ENCODE measurements at places on chromosomes 1 and 21.

- DNase-seq, result no peak
These were observed 7.0 kb upstream of the TNFRSF1B start for GRCh38 chr1:12159816-12160215.

GRCh38 chr1:156860113-156860627, 495 bp upstream of the NTRK1 start:
- peak; percentile 59 for DNase-seq

GRCh38 chr1:245054105-245054504, 100.7 kb upstream of the KIF26B start:
- no peak for DNase-seq

DNA sequence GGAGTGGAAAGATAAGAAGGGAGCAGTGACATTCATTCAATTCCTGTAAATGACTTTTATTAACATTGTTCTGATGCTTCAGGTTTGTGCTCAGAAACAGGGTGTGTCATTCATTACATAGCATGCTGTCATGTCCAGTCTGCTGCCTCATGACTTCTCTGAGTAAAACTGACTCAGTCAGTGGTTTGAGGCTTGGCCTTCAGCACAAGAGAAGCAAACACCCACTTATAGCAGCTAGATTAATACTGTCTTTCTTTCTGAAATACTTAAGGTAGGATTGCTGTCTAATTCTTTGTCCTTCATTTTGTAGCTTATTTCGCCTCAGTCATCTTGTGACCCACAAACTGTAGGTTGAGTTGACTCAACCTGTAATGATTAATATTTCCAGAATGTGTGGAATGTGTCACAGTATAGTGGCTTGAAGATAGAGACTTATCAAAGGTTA, 32.9 kb downstream of the RASAL2 start:
- no peak for DNase-seq

GRCh38 chr1:2789164-2789985, 12.1 kb downstream of the TTC34 start:
- DNase-seq, result no peak

GRCh38 chr1:19395678-19396192, 83.6 kb downstream of the SLC66A1 start:
- DNase-seq, result no peak

- no peak for DNase-seq
These were observed 16.2 kb downstream of the LRRC8D start for GRCh38 chr1:89837036-89837481.

DNA sequence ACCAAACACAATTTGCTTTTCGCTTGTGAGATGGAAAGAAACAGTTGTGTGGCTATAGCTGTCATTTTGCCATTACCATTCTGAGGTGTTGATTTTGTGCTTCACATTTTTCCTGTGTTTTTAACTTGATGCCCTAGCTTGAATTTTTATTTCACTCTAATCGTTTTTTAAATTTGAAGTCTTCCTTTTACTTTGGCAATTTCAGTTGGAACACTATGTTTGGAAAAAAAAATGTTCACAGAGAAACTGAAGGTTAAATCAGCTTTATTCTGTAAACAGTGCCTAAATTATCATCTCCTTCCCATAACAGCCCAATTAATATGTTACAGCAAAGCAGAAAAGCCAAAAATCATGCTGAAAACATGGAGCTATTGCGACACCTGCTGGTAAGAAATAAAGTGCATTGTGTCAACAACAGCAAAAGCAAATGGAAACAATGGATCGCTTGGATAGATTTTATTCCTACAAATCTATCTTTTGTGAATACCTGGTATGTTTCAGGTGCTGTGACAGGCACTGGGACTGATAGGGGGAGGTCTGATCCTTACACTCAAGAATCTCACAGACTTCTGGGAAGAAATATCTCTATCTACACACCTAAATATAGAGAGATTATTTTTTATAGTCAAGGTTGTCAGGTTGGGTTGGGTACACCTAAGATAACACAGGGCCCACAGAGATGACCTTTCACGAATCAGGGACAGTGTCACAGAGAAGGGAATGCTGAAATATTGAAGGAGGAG, 16.2 kb upstream of the ERICH3 start:
- DNase-seq, result peak; percentile 68

DNA sequence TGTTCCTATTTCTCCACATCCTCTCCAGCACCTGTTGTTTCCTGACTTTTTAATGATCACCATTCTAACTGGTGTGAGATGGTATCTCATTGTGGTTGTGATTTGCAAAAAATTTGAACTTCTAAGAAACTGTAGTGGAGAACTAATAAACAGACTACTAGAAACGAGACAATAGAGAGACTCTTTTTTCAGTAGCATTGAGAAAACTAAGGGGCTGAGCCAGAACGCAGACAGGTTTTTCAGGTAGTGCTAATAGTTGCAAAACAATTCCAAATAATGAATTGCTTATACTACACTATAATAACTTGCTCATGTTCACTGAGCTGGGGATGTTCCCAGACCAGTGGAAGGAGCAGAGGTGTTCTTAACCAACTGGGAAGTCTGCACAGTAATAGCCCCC, 98.8 kb upstream of the DPH5 start:
- DNase-seq, result no peak

DNA sequence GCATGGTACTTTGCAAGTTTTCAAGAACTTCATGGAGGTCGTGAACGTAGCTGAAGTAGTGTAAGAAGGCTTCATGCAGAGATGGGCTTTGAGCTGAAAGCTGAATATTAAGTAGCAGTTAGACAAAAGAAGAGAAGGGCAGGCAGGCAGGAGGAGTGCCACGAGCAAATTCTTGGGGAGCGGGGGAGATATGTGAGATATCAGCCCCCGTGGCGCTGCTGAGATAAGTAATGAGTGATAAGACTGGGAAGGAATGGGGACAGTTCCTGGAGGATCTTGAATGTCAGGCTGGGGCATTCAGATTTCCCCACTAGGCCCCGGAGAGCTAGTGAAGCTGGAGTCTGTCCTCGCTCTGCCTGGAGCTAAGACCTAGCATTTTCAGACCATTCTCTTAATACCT, 27.9 kb upstream of the KIRREL1 start:
- DNase-seq, result no peak

DNA sequence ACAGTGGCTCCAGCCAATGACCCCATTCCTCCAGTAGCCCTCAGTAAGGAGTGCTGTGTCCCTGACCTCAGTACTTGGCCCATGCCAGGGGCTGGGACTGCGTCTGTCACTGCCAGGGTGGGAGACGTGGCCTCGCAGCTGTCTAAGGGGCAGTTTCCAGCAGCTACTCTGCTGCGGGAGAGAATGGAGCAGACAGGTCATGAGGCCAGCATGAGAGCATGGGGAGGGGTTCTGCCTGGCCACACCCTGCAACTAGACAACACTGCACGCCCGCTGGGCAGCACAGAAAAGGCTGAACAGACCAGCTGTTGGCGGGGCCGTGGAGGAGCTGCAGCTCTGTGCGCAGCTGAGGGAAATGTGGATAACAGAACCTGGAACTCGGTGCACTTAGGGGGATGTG, 91.6 kb upstream of the COL6A1 start:
- DNase-seq, result no peak

GRCh38 chr1:153849487-153850185, 73.1 kb downstream of the GATAD2B start:
- DNase-seq, result peak; percentile 88

GRCh38 chr1:109881906-109882287, 28.8 kb upstream of the CSF1 start:
- DNase-seq, result no peak

DNA sequence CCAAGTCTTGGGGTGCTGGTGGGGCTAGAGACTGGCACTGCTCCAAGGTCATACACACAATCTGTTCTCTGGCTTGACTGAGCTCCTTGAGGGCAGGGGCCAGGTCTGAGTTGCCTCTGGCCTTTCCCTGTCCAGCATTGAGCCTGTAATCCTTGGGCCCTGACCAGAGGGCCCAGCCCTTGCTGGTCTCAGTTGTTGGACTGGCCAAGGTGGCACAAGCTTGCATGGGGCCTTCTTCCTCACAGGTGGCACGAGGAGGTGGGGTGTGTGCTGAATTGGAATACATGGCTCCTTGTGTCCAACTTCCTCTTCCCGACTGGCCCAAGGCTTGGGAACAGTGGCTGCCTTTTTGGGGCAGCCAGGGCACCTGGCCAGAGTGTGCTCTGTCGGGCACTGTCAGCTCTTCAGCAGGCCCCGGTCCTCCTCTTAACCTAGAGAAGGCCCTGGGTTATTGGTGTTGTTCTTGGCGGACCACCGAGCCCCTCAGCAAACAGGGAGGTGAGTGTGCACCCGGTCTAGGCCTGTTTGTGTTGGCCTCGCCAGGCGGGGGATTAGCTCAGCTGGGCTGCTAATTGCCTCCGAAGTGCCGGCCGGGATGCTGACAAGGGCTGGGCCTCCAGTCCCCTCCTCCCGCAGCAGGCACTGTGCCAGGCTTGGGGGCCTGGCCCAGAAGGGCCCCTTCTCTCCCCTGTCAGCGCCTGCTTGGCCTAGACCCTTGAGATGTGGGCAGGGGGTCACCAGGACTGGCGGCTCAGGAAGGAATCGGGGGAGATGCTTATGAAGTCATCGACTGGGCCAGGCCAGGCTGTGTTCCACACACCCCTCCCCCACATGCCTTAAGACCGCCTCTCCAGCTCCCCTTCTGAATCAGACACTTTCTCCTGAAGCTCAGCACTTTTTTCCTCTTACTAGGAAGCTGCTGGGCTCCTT, 28.5 kb downstream of the WNT4 start:
- no peak for DNase-seq

- no peak for DNase-seq
These were observed 82.3 kb downstream of the SSBP3 start for GRCh38 chr1:54323921-54324250.

- no peak for DNase-seq
These were observed 425.9 kb downstream of the KIF26B start for GRCh38 chr1:245580651-245581050.

DNA sequence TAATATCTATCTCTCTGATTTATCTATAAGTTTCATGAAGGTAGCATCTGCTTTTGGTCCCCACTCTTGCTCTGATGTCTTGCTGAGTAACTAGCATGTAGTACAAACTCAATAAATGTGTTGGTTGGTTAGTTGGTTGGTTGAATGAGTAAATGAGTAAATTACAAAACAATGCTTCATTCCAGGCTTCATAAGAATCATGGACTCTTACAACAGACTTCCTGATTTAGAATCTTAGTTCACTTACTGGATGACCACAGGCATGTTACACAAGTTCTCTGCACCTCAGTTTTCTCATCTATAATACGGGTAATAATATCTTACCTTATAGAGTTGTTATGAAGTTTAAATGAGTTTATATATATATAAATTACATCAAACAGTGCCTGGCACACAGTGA, 98.6 kb downstream of the ZNF281 start:
- no peak for DNase-seq

GRCh38 chr1:187275985-187276575, 447.3 kb downstream of the PLA2G4A start:
- no peak for DNase-seq

- no peak for DNase-seq
These were observed 2.7 kb downstream of the DHRS3 start for GRCh38 chr1:12615159-12615864.

DNA sequence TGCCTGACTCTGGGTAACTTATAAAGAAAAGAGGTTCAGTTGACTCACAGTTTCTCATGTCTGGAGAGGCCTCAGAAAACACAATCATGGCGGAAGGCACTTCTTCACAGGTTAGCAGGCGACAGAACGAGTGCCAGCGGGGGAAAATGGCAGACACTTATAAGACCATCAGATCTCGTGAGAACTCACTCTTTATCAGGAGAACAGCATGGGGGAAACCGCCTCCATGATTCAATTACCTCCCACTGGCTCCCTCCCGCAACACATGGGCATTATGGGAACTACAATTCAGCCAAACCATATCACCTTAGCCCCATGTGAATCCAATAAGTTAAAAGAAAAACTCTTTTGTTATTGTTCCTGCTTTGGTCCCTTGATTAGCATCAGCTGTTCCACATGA, 725.2 kb downstream of the LRRIQ3 start:
- DNase-seq, result no peak

DNA sequence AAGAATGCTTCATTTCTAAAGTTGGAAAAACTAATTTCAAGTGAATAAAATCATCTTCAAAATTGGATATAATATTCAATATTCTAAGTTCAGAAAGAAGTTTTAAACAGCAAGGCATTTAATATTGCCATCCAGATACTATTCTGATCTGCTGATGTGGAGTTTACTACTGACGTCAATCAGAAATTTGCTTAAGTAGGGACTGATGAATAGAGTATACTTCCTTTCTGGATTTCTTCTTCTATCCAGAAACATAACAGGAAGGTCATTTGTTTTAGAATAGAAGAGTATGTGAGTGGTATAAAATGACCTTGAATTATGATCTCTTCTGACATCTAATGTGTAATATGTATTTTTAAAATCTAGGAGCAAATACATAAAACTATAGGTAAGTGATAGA, 308.1 kb upstream of the ADGRL2 start:
- DNase-seq, result no peak

DNA sequence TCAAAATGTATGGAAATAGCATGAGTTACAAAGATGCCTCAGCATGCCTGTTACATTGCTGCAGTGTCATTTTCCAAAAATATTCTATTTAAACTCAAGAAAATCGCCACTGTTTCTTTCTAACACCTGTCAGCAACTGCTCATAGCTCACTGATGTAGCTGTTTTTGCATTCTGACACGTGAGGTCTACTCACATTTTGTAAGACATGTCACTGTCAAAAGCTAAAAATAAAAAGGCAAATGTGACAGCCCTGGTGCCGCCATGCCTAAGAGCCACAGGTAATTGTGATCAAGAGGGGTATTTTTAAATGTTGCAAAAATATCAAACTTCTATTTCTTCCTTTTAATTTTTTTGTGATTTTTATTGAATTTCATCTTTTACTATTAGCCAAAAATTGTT, 556.2 kb upstream of the TMPRSS15 start:
- no peak for DNase-seq

DNA sequence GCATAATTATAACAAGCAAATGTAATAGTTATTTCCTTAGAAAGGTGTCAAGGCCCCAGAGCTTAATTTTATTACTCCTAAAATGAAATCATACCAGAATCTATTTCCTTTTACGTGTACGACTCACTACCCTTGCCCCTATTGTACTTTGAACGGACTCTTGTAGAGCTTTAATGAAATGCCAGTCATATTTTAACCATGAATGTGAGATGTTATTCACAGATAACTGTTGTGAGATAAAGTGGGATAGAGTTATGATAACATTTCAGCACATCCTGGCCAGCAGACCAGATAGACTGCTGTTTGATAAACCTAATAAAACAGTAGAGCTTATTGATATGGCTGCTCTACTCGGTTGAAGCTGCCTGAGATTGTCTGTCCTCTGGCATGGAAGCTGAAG, 500.8 kb upstream of the PBX1 start:
- DNase-seq, result no peak

DNA sequence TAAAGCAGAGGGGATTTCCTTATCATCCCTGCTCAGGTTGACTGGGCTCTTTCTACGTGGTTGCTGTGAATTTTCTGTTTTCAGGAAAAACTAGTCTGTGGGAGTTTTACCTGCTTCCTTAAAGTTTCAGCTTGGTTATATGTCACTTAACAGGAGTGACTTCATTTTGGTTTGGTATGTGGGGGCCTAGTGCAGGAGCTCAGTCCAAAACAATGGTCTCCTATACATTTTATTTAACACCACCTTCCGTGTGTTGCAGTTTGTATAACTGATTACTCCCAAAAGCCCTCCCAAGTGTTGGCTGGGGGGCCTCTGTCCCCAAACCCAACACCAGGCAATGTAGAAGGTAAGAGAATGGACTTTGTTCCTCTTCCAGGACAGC, 5.3 kb downstream of the IL23R start:
- DNase-seq, result no peak
